ENCODE measurements at places on chromosomes 1 and 21.

DNA sequence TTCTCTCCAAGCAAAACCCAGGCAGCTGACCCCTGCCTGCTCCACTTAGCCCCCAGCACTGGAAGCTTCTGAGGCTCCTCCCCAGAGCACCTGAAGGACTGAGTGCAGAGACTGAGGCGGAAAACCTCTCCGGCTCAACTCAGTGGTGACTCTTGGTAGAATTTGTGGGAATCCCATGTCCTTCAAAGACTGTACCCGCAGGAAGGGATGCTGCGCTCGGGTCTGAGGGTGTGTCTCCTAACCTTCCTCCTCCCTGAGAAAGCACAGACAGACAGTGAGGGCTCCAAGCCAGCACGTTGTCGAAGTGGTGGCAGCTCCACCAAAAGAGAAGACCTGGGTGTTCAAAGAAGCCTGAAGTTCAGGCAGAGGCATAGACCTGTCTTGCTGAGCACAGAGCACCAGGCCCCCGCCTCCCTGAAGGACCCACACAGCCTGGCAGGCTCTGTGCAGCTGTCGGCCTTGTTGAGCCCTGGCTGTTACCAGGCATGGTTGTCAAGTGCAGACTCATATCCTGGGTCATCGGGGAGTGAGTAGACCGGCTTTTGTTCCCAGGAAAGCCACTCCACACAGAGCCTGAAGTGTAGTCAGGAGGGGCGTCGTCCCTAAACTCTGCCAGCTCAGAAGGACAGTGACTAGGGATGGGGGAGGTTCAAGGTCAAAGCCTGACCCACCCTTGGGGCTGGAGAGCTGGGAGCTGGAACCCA, 36.7 kb downstream of the CSMD2 start:
- no peak for DNase-seq

- DNase-seq, result no peak
These were observed 19.4 kb upstream of the GUCA2A start for GRCh38 chr1:42183957-42184268.

DNA sequence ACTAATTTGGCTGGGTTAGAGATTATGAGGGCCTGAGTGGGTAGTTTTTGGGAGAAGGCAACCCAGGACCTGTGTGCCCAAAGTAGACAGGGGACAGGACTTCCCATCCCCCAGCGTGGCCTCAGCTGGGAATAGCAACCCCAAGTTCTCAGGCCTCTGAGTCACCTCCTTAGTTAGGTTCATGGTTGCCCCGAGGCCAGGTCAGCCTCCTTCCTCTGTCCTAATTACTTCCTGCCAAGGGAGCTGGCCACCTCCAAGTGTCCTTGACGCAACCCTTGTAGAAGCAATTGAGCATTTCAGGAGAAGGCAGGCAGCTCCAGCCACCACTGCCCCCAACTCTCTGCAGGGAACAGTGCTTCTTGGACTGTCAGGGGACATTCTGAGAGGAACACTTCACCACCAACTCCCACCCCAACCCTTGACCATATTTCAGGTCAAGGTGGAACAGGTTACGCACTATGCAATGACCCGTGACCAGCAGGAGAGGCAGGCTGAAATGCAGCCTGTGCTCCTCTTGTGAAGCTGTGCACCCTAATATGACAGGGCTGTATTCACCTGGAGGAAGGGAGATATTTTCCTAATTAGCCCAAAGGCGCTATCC, 5.1 kb upstream of the NT5C1A start:
- DNase-seq, result no peak

GRCh38 chr1:151964510-151964909, 29.1 kb downstream of the S100A10 start:
- no peak for DNase-seq

DNA sequence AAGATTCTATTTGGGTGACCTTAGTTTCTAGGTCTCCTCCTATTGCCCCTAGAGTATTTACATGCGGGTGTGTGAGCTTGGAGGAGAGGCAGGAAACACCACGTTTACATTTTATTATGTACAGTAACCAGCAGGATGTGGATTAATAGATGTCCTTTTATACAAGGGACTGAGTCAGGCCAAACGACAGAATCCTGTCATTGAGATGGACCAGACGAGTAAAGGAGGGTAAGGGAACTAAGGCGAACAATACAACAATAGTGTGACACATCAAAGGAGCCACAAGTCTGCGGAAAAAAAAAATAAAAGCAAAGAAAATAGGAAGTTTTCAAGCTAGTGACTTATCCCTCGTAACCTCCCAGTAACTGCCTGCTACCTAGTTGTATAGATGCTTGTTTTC, 151.1 kb downstream of the GABPA start:
- DNase-seq, result no peak

DNA sequence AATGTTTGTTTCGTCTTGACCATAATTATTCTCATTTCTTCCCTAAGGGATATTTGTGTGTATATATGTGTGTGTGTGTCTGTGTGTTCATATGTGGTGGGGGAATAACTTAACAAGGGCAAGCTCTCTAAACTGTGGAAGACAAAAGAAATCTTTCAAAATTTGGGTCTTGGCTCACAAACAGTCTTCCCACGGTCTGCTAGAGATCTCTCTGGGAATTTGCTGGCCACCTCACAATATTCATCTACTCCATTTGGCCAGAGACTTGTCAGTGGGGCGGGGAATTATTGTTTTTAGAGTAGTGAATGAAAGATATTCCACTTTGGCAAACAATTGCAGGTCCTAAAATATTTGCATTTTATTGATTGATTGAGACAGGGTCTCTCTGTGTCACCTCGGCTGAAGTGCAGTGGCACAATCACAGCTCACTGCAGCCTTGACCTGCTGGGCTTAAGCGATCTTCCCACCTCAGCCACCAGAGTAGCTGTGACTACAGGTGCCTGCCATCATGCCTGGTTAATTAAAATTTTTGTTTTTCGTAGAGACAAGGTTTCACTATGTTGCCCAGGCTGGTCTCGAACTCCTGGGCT, 8.0 kb upstream of the EIF2B3 start:
- no peak for DNase-seq

- DNase-seq, result no peak
These were observed 83.4 kb downstream of the KCND3 start for GRCh38 chr1:111906111-111906510.

All from central memory CD4-positive, alpha-beta T cell (primary cell).